ENCODE measurements at places on chromosomes 4 and X.

DNA sequence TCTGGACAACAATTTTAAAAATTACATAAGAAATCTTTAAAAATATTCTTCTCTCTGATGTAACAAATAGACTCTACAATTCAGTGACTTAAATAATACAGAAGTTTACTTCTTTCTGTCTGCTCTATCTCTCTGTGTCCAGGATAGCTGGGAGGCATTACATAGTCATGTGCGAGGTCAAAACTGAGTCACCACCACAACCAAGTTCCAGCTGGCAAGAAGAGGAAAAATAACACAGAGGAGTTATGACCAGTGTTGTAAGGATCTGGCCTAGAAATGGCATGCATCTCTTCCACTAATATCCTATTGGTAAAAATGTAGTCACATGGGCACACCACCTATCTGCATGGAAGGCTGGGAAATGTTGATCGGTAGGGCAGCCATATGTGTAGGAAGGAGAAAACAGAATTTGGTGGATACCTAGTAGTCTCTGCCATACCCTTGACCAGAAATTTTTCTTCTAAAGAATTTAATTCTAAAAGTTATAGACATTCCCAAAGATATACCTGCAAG lies 39.4 kb upstream of the WDFY3 start:
- no peak for DNase-seq

- no peak for DNase-seq
Measured at GRCh38 chr4:180909279-180909678, 1333.9 kb upstream of the TENM3 start.

DNA sequence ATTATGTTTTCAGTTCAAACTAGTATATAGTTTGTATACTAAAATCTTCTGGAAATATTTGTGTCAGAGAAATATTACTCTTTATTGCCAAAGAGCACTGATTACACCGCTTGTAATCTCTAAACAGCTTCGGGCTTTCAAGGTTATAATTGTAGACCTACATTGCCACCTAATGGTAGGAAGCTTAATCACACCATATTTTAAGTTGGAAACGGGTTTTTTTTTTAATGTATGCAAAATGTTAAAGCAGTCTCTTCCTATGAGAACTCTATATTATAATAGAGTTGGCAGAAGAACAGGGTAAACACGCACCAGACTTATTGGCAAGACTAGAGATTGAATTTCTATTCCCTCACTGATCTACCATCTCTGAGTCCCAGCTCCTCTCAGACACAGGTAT lies 19.5 kb upstream of the NFXL1 start:
- no peak for DNase-seq

DNA sequence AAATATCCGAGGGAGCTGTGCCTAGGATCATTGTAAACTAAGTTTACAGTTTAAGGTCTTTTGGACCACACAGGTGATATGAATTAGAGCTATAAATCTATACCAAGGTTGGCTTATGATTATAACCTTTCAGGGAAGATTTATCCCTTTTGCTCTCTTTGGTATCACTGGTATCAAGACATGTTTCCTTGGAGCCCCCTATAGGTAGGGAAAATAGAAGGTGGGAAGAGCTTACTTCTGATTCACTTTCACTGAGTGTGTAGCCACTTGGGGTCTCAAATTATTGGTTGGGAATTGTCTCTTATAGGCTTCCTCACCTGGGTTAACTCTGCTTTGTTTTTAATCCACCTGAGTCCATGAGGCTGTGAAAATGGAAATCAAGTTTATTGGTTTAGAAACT lies 262.1 kb upstream of the NR3C2 start:
- DNase-seq = no peak

- DNase-seq = no peak
Measured at GRCh38 chrX:149453906-149454822, 50.9 kb downstream of the IDS start.

- DNase-seq = no peak
Measured at GRCh38 chrX:9352694-9353411, 112.0 kb upstream of the TBL1X start.

All from activated T-helper 1 cell treated with Interleukin-2 at 50 U/mL for 16 hours (primary cell).